Vagina (tissue), 2 donors: ENCODE measurements at places on chromosomes 4 and X.

DNA sequence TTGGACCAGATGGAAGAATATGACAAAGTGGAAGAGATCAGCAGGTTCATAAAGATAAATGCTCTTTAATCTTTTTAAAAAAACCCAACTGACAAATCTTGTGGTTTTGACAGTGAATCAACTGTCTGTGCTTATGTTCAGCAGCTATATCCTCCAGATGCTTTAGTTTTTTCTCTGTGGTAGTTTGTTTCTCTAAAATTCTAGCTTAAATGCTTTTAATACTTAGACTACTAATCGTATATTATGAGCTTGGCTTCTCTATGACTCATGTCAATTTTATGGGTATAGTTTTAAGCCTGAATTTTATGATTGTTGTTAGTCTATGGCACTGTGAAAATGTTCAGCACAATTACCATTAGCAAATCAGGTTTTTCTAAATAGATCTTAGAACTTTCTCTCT lies 12.9 kb downstream of the HHIP start:
- DNase-seq, result no peak

DNA sequence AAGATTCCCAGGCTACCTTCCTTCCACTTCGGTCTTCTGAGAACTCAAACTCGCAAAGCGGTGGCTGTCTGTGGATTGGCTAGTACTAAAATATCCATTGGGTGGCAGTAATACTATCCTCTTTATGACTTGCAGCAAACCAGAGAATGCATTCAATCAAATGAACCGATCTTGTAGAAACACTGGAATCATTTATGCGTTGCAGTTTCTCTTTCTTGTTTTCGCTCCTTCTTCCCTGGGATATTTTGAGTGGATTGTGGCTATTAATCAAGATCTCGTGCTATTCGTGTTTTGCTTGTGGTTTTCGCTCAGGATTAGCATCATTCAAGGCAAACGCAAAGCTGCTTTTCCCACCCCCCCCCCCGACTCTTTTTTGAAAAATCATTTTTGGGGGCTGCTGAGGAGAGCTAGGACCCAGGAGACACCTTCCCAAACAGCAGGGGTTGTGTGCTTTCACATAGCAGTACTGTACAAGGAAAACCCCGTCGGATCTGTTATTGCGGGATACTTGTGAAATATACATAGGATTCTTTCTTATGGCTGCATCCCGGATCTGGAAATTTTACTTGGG lies at the start of gene IL1RAPL1:
Gene IL1RAPL1 (plus strand): TSS at position 466 of the 571 bp plus-strand sequence.
- no peak for DNase-seq

GRCh38 chr4:104524591-104524990 lies 29.9 kb upstream of the CXXC4 start:
- no peak for DNase-seq

- DNase-seq, result no peak
Measured at GRCh38 chrX:142096253-142096652, 108.8 kb downstream of the MAGEC2 start.

DNA sequence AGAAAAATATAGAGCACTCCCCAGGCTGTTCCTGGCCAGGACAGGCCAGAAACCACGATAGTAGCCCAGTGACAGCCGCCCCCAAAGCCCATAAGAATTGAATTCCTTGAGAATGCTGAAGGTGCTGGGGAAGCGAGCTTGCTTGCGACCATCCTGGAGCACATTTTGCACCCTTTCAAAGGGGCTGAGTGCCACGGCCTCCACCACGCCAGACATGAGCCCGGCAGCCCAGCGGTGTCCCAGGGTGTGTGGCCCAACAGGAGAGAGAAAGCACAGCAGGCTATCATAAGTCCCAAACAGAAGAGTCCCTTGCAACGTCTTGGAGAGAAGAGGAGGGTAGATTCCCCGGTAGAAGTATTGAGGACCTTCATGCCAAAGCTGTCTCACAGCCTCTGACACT lies 7.6 kb upstream of the ZCCHC18 start:
- DNase-seq, result no peak

DNA sequence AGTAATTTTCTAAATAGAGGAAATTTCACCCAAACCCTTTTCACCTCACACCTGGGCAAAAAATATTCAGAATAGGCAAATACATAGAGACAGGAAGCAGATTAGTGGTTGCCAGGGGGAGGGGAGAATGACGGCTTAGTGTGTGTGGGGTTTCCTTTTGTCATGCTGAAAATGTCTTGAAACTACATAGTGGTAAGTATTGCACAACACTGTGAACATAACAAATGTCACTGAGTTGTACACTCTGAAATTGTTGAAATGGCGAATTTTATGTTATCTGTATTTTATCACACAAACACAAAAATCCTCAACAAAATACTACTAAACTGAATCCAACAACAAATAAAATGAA lies 60.7 kb upstream of the PLAC1 start:
- DNase-seq, result no peak
